ENCODE measurements at places on chromosomes 6 and 20. TPM values are rescaled to one million over a fixed set of nuclear protein-coding genes. Genes with fewer than 3 reads are reported as not detected.

GRCh38 chr20:50805349-50805684, 10.5 kb downstream of the BCAS4 start:
- no peak for DNase-seq

DNA sequence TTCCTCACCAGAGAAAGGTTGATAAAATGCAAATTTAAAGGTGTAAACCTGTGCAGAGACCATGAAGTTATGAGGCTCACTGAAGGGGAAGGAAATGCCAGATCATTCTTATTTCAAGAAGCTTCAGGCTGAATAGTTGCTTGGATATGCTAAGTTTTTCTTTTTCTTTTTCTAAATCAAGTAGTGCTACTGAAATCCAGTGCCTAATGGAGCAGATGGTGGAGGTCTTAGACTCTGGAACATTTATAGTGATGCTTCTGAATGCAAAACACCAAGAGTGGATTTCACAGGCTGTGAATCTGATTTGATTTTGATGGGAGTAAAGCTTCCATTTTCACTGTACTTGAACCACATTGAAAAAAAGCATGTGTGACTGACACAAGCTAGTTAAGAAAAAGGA, 151.2 kb upstream of the BEND3 start:
- DNase-seq = no peak

- DNase-seq = peak; percentile 49
These were observed 101.3 kb downstream of the QRSL1 start for GRCh38 chr6:106730718-106731117.

DNA sequence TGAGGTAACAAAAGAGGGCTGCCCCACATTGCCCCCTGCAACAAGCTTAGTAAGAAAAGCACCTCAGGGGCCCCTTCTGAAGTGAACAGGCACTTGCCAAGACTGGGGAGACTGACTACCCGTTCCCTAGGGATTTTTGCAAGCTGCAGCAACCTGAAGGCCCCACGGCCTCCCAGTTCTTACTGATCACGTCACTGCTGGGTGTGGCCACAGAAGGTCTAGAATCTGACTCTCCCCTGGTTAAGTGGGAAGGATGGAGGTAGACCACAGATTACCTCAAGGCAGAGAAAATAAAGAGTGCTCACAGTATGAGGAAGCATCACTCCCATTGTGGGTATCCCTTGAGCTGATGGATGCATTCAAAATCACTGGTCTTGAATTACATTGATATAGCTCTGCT, 201.5 kb upstream of the KCNQ5 start:
- no peak for DNase-seq

GRCh38 chr20:40632346-40632976, 56.6 kb downstream of the MAFB start:
- DNase-seq = no peak

GRCh38 chr20:19380211-19380610, 167.8 kb downstream of the SLC24A3 start:
- DNase-seq = no peak

DNA sequence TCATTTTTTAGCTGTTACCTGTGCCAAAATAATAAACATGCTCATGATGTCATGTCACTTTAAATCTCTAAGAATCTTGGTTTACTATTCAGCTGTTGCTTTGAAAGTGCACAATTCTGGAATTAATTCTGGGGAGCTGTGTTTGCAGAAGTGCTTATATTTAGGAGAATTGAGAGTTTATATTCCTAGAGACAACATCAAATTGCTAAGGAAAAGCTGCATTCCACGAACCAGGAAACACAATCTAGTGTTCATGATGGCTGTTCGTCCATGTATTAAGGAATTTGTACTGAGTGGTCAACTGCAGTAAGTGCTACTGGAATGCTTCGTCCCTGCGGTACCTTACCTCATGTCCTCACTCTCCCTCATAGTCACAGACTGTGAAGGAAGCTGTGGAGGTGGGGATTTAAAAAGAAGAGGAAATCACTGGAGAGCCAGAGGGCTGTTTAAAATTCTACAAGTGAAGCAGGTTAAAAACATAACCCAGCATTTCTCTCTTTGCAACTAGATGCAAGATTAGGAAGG, 161.0 kb downstream of the TRMT11 start:
- DNase-seq = no peak

- no peak for DNase-seq
These were observed 73.2 kb downstream of the LY86 start for GRCh38 chr6:6661684-6662083.

Gene C20orf173
- not detected for polyA plus RNA-seq

Gene KIF25
- not detected for polyA plus RNA-seq

Gene SEMG1
- polyA plus RNA-seq = not detected

Data from kidney (tissue), 22 donors.